Ammon's horn (tissue), 1 donor: ENCODE measurements at places on chromosomes 16 and 17.

DNA sequence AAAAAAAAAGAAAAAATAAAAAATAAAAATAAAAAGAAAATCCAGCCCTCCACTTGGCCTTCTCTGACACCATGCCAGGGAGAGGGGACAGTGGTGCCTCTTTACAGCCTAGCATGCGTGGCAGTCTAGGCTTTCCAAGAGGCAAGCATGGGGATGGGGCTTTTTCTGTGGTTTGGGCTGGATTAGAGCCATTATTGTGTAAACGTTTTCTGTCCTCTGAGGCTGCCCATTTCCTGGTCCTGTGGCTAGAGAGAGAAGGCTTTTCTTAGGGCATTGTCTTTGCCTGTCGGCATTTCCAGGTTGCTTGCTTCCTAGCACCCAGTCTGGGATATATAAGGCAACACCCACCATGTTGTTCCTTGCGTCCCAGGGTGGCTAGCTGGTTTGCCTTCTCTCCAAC, 2.7 kb upstream of the DHRS7B start:
- DNase-seq = no peak

DNA sequence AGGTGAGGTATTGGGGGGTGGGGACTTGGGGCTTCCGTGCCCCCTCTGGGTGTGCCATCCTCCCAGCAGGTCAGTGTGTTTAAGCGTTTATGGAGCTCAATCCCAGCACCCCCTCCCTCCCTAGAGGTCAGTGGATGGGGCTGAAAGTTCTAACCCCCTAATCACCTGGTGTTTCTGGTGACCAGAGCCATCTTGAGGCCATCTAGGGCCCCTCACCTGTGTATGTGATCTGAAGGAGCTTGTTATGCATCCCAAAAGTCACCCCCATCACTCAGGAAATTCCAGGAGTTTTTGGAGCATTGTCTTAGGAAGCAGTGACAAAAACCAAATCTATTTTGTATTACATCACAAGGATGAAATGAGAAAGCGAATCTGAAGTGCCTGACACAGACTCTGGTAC, 67.8 kb upstream of the NOL11 start:
- no peak for DNase-seq

- no peak for DNase-seq
Measured at GRCh38 chr17:68013385-68013784, 17.1 kb upstream of the C17orf58 start.

DNA sequence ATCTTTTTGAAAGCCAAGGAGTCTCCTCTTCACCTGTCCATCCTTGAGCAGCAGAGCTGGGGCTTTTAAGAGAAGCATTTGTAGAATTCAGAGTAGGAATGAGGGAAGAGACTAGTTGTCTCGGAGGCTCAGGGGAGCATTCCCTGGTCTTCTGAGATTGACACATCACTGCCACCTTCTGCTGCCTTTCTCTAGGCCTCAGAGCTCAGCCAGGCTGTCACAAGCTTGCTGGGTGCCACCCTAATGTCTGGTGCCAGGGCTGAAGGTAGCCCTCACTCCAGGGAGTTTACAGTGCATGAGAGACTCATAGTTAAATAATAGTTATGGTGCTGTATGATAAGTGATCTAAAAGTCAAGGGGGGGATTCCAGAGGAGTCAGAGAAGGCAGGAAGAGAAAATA, 39.7 kb downstream of the B9D1 start:
- no peak for DNase-seq

GRCh38 chr16:53058441-53058840, 3.6 kb downstream of the CHD9 start:
- DNase-seq = no peak

DNA sequence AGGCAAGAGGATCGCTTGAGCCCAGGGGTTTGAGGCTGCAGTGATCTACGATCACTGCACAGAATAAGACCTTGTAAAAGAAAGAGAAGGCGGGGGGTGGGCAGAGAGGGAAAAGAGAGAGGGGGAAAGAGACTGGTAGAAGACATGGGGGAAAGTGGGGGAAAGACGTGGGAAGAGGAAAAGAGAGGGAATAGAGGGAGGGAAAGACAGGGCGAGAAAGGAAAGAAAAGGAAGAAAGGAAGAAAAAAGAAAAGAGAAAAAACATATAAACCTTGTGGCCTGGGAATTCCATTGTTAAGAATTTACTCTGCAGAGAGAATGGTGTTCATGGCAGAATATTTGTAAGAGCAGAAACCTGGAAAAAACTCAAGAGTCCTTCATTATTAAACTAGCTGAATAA, 120.4 kb downstream of the RMI2 start:
- no peak for DNase-seq
